ENCODE measurements at places on chromosomes 4 and X.

DNA sequence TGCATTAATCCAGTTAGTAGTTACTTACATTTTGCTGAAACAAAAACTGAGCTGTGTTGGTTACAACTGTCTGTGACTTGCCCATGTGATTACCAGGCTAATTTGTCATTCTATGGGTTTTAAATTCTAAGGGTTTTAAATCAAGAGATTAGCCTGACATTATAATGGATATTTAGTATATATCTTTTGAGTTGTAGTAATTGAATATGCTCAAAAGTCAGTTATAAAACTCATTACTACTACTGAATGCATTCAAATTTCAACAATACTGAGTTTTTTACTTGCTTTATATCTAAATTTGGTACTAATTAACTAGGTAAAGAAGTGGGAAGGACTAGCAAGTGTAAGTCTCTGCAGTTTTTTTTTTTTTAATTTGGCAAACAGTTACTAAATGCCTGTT is 14.7 kb downstream of the LARP7 start:
- no peak for DNase-seq

DNA sequence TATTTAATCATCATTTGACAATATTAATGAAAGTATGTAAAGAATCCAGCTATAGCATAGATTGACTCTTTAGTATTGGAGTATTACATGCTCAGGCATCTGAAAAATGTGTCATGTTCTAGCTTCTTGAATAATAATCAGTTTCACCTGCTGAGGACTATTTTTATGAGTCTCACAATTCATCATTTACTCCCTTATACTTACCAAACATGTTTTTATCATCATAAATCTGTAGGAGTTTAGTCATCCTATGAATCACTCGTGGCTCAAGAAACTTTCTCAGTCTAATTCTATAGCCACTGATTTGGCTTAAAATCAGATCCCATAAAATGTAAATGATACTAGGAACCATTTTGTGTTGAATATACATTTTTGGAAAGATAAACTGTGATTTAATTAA is 1616.1 kb downstream of the C4orf33 start:
- no peak for DNase-seq

GRCh38 chrX:153635388-153635787 is 11.6 kb upstream of the DUSP9 start:
- no peak for DNase-seq

GRCh38 chrX:85112293-85112692 is 108.6 kb downstream of the APOOL start:
- peak; percentile 9 for DNase-seq

- DNase-seq = no peak
Measured at GRCh38 chr4:52919461-52919860, 57.3 kb downstream of the RASL11B start.

- DNase-seq = no peak
Measured at GRCh38 chr4:150161109-150161508, 82.9 kb downstream of the DCLK2 start.

- DNase-seq = no peak
Measured at GRCh38 chr4:99763635-99764101, 53.0 kb upstream of the DAPP1 start.

GRCh38 chr4:184988611-184989010 is 29.7 kb upstream of the HELT start:
- DNase-seq = no peak

DNA sequence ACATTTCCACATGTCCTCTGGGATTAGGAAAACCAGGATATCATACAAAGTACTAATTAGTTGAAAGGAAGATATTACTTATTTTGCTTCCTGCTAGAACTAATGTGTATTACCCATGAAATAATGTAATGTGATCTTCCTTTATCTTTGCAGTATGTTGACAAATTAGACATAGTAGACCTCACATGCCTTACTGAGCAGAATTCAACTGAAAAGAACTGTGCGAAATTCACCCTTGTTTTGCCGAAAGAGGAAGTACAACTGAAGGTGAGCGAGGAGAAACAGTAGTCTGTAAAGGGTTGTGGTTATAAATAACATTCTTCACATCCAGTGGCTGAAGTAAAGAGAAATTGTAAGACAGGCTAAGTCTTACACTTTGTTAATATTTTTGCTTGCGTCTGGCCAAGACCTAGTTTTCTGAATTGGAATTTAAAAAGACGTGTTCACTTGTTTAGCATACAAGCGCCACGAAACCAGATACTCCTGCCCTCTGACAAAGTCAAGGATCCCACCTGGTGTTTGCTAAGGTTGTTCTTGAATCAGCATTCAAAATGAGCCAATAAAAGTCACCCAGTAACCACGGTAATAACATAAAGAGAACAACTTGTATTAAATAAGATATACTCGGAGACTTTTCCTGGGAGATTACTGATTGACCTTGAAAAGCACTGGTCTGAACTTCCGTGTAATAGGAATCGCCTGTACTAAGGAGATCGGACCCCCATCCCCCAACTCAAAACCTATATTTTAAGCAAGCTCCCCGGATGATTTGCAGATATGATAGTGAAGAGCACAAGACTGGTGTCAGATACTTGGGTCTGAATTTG is 16.9 kb downstream of the STAP1 start:
- no peak for DNase-seq

- no peak for DNase-seq
Measured at GRCh38 chr4:34709564-34709963, 1534.8 kb downstream of the ARAP2 start.

- DNase-seq = no peak
Measured at GRCh38 chr4:25814301-25815136, 48.3 kb downstream of the SEL1L3 start.

- DNase-seq = no peak
Measured at GRCh38 chr4:140116442-140117104, 37.4 kb downstream of the MAML3 start.

- no peak for DNase-seq
Measured at GRCh38 chr4:73520821-73521220, 39.3 kb downstream of the AFM start.

Data from HT-29 (cell line).